Activated CD4-positive, CD25-positive, alpha-beta regulatory T cell treated with anti-CD3 and anti-CD28 coated beads, Interleukin-2, amount 50 U/mL, for 16 hours (primary cell): ENCODE measurements at places on chromosomes 13 and 19.
A peak's percentile ranks its signal among the peaks of the same experiment; 100 is the strongest.

DNA sequence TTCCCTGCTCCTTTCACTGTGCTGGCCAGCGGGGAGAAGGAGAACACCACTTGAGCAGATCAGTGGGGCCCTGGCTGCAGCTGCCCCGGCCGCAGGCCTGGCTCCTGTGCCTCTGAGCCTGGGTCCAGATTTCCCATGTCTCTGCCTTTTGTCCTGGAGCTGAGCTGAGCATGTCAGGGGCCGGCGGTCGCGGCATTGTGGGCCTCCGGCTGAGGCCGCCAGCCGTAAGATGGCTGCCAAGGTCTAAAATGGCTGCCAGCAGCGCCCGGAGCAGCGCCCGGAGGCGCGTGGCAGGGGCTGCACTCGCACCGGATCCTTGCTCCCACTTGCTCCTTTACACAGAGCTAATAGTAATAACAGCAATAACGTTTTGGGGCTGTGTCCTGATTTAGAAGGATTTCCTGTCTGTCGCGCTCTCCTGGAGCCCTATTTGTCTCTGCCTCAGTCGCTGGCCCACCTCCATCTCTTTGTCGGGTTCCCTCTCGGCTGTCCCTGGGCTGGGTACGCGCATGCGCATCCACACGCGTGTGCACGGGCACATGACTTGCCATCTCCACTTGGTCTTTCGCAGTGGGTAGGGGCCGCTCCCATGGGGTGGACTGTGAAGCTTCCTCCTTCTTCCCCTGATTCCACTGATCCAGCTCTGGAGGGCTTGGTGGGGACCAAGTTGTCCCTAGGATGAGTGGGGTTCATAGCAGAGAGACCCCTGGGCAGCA lies 32.1 kb downstream of the LYL1 start:
- no peak for DNase-seq

DNA sequence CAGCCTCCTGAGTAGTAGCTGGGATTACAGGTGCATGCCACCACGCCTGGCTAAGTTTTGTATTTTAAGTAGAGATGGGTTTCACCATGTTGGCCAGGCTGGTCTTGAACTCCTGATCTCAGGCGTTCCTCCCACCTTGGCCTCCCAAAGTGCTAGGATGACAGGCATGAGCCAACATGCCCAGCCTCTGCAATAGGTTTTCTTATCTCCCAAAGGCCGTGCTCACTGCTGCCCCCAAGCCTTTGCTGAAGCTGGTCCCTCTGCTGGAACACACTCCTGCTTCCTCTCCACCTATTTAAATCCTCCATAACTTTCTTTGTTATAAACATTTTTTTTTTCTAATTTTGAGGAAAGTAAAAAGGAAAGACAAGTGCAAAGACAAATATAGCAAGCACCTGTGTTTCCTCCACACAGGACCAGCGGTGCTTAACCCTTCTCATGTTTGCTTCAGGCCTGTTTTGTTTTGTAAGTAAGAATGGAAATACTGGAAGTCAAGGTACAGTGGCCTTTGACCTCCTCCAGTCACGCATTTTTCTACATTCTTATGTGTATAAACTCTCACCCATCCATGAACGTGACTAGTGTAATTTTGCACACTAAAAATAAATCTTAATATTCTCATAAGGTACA lies 14.5 kb upstream of the TNFAIP8L1 start:
- no peak for DNase-seq

- no peak for DNase-seq
Observed at GRCh38 chr13:99296398-99296797, 10.8 kb downstream of the GPR183 start.

DNA sequence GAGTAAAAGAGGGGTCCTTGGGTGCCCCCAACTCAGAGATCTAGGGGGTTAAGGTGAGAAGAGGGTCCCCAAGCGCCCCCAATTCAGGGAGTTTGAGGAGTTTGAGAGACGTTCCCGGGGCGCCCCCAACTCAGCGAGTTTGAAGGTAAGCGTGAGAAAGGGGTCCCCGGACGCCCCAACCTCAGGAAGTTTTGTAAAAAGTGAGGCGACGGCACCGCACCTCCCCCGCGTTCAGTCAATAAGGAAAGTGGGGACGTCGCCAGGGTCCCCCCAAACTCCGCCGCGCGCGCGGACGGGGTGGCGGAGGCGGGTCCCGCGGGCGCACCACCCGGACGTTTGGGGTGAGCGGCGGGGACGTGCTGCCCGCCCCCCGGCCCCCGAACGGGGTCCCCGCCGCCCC lies 353 bp downstream of the RFX2 start:
- no peak for DNase-seq

DNA sequence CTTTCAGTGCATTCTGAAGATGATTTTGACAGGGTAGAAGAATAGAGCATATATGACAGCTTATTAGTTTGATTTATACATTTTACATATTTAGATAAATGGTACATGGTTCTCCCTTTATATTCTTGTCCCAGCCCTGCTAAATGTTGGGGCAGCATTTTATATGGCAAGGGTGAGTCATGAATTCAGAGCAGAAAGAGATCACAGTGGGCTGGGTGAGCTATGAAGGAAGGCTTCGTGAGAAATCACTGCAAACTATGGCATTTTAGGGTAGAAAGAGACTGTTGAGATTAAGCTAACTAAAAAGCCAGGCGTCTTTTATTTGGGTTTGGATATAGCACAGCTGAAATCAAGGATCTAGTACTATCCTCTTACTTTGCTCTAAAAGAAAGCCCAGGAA lies 23.9 kb upstream of the METTL21C start:
- no peak for DNase-seq

DNA sequence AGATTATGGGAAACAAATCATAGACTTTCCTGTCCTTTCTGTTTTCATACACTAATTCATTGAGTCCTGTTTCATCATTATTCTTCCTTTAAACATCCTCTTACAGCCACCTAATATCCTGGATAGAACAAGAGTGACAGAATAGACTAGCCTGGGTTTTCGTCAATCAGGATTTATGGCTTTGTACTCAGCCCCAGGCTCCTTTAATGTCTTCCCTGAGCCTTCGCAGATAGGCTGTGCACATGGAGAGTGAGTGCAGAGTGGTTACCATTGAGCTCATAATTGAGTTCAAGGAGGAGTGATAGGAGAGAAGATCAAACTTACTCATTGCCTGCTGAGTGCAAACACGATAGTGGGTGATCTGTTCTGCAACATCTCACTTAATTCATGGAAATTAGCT lies 304.9 kb downstream of the TDRD3 start:
- DNase-seq: no peak

DNA sequence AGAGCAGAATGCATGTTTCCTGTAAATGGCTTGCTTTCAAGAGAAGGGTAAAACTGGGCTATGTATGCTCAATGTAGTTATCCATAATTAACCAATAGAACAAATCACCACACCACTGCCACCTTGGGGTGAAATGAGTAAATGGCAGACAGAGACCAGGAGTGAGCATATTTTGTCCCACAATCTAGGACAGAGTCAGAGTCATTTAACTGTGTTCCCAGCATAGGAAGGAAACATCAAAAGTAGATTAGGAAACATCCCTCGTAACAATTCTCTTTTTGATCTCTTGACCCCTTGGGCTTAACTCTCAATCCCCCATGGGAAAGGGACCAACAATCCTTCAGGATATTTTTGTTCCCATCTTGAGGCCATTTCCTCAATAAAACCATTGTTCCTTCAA lies 224.8 kb downstream of the NHLRC3 start:
- peak; percentile 6 for DNase-seq

DNA sequence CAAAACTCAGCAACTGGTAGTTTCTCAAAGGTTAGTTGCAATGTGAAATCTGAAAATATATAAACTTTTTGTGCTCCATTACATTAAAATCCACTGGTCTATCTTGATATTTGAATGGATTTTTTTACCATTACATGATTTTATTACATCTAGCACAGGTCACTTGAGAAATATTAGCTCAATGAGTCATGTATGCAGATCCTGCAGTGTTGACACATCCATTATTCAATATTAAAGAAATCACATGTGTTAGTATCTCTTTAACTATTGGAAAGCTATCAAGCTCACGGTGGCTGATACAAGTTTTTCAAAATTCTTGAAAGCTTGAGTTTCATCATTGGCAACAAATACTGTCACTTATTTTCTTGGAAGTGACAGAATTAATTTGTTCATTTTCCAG lies 373.9 kb upstream of the TSHZ3 start:
- no peak for DNase-seq

- DNase-seq: no peak
Observed at GRCh38 chr19:54197121-54197520, 3.5 kb upstream of the RPS9 start.

DNA sequence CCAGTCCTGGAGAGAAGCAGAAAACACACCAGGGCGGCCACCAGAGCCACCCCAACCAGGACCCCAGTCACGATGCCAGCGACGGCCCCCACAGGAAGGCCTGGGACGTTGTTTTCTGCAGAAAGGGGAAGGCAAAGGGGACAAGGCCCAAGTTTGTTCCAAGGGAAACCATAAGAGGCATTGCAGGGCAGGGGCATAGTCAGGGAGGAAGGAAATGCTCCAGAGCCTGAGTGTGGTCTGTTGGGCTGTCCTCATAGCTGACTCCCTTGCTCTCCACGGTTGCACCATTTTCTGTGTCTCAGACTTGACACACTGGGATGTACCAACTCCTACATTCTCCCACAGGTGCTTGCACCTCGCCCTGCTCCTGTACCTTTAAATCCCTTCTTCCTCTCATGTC lies 5.2 kb downstream of the CEACAM4 start:
- DNase-seq: no peak

- no peak for DNase-seq
Observed at GRCh38 chr13:30314069-30314468, 6.7 kb upstream of the KATNAL1 start.

DNA sequence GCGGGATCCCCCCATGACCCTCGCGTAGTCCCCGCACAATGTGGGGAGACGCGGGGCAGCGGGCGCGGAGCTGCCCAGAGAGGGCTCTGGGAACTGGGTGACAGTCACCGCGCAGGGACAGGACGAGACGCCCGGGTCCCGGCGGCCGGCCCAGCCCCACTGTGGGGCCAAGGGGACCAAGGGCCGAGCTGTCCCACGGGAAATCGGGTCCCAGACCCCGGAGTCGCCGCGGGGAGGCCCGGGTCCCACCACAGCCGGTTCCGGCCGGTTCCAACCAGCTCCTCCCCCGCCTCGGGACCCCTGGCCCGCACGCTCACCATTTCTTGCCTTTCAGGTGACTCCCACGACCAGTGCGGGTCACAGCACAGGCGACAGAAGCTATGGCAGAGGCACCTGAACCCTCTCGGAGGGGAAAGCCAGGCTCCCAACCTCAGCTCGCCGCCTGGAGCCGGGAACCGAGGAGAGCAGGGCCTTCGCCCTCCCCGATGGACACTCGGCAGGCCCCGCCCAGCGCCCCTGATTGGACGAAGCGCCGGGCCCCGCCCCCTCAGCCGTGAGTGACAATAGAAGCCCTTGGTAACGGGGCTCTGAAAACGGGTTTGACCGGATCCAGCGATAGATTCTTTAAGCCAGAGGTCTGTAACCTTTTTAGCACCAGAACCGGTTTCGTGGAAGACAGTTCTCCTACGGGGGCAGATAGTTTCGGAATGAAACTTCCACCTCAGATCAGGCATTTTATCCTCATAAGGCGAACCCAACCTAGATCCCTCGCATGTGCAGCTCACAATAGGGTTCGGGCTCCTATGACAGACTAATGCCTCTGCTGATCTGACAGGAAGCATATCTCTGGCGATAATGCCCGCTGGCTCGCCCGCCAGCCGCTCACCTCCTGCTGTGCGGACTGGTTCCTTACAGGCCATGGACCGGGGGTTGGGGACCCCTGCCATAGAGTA lies at the start of gene ZNF433:
Gene ZNF433 (minus strand): TSS at position 460 of the 953 bp plus-strand sequence. CDS start 140 bp downstream, at position 320.
- peak; percentile 27 for DNase-seq

DNA sequence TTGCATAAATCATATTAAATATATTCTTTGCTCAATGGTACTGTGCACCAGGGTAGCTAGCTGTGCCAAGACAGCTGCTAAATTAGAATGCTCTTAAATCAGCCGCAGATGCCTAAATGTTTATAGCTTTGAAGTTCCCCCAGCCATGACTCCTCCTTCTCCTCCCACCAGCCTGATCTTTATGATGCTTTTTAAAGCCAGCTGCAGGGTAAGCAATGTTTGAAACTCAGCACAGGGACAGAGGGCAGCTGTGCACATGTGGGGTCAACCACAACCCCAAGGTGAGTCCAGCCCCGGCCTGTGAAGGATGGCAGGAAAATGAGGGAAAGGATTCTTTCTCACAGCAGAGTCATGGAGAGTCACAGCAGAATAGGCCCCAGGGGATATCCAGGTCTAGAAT lies 635.7 kb downstream of the UQCRFS1 start:
- no peak for DNase-seq

DNA sequence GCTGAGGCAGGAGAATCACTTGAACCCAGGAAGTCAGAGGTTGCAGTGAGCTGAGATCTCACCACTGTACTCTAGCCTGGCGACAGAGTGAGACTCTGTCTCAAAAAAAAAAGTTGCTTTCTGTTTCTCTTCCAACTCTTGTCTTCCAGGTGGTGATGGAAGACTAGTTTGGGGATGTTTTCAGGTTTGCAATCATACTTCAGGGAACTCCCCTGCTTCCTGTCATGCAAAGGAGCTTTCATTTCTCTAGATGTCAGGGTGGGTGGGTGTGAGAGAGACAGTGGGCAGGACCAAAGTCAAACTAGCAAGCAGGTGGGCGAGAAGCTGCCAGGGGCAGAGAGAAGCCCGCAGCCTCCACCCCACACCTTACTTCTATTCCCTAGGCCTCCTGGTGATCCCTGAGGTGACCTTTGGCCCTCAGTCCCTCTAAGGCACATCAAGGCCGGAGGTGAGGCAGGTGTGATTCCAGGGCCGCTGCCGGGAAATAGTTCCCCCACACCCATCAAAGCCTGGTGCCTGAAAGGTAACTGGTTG lies 25.7 kb downstream of the CCNE1 start:
- DNase-seq: no peak

DNA sequence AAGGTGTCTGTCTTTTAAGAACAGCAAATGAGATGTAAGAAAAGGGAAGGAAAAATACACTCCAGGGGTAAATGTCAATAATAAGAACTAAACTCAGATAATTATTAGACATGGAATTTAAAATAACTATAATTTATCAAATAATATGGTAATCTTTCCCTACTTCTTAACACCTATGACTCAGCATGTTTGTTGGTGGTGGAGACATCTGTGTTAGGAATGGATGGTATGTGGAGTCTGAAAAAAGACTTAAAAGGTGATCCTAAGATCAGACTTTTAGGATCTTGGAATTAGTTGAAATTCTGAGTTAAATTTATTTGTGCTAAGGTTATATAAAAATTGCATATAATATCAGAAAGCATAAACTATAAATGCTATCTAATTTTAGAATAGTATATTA lies 915.1 kb downstream of the SLITRK5 start:
- DNase-seq: no peak
